ENCODE measurements at places on chromosomes 11 and 22.

GRCh38 chr22:23047742-23048141 is 22.6 kb upstream of the GNAZ start:
- DNase-seq, result no peak

GRCh38 chr11:47236482-47236881 is 12.1 kb downstream of the ACP2 start:
- no peak for DNase-seq

- no peak for DNase-seq
These were observed 56.0 kb upstream of the OR5AK2 start for GRCh38 chr11:56932572-56933220.

DNA sequence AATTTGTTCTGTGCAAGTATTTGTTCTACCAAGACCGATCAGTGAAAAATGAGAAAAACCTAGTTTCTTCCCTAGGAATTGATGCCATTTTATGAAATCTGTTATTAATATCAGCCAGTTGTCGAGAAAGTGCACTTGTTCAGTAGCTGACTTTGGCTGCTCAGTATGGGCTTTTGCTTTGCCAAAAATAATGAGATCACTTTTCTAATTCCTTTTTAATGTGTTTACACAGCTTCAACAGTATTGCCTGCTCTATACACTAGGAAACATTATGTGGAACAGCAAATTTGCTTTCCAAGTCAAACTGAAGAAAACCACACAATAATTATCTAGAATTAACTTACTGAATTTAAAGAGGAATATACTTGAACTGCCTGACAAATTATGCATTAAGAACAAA is 34.4 kb downstream of the SCUBE2 start:
- no peak for DNase-seq

DNA sequence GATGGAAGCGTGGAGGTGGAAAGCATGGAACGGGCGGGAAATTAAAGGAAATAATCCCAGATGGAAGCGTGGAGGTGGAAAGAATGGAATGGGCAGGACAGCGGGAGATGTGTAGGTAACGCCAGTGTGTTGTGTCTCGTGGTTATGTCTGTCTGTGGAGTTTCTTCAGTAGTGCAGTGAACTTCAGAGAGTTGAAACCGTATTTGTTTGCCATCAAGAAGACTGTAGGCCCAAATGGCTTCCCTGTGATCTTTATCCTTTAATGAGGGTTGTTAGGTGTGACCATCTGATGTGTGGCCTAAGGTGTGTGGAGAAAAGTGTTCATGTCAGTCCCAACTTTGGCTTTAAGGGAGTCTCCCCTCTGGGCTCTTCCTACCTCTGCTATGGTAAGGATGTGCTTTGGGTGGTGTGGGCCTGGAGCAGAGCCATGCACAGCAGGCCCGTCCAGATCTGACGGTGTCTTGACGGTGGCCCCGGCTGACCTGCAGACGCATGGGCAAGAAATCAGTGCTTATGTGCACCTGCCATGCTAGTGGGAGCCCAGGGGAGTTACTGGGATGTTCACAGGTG is 39.6 kb downstream of the AP2A2 start:
- DNase-seq, result no peak

DNA sequence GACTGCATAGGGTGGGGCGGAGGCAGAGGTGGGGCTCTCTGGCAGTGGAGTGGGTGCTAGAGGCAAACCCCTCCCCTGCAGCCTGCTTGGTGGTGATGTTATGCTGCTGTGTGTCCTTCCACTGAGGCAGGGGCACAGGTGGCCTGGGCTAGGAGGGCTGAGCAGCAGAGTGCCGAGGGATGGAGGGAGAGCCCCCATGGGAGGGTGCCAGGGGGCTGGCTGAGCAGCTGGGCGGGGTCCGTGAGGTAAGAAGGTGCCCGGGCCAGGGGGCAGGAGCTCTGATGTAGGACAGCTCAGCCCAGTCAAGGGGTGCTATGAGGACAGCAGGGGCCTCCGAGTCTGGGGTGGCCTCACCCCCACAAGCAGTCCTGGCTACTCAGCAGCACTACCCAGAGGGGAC is 4.2 kb downstream of the CLDN5 start:
- DNase-seq, result no peak
